ENCODE measurements at places on chromosomes 3 and 15.

GRCh38 chr3:33980252-33980651, 181.8 kb downstream of the PDCD6IP start:
- no peak for DNase-seq

DNA sequence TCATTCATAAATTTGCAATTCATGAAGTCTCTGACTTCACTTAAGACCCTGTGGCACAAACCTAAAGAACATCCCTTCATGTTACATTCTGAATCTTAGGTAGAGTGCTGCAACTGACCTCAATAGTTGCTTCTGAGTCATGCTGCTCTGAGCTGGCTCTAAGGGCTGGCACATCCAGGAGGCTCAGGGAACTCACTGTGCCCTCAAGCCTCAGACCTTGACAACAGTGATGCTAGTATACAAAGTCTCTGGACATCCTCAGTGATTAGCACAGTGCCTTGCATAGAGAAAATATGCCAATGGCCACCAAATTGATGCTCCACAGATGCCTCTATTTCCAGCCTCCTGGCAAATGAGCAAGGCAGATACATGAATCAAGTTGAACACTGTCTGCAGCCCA, 740.9 kb upstream of the LMCD1 start:
- no peak for DNase-seq

GRCh38 chr15:26781816-26782215, 8.9 kb upstream of the GABRB3 start:
- DNase-seq = no peak

DNA sequence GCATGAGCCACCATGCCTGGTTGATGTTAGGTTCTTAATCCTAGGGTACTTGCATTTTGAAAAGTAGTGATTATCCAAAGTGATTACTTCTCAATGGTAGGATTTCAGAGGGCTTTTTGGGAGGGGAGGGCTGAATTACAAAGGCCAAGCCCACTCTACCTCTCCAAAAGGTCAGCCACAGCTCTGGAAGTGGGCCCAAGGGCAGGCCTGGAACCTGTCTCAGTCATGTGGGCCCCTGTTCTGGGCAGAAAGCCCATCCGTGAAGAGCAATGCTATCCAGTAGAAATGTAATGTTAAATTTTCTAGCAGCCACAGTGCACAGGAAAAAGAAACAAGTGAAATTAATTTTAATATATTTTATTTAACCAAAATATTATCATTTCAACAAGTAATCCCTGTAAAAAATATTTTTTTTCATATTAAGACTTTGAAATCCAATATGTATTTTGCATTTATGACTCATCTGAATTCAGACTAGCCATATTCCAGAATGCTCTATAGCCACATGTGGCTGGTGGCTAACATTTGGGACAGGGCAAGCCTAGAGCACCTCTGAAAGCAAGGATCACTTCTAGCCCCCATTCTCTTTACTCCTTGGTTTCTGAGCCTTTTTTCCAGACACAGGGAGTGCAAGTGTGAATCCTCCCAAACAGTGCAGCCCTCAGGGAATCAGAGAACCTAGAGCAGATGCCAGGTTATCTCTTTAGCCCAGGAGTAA, 16.8 kb downstream of the RFT1 start:
- no peak for DNase-seq

DNA sequence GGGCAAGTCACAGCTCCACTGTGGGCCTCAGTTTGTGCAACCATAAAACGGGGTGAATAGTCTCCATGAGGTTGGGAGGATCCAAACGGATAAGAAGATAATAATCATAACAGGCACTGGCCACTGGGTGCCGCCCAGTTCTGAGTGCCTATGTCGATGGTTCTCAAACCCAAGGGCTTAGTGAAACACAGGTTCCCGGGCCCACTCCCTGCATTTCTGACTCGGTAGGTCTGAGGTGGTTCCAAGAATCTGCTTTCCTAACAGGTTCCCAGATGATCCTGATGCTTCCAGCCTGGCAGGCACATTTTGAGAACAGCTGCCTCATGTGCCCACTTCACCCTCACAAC, 21.2 kb downstream of the ALS2CL start:
- DNase-seq = peak; percentile 9

DNA sequence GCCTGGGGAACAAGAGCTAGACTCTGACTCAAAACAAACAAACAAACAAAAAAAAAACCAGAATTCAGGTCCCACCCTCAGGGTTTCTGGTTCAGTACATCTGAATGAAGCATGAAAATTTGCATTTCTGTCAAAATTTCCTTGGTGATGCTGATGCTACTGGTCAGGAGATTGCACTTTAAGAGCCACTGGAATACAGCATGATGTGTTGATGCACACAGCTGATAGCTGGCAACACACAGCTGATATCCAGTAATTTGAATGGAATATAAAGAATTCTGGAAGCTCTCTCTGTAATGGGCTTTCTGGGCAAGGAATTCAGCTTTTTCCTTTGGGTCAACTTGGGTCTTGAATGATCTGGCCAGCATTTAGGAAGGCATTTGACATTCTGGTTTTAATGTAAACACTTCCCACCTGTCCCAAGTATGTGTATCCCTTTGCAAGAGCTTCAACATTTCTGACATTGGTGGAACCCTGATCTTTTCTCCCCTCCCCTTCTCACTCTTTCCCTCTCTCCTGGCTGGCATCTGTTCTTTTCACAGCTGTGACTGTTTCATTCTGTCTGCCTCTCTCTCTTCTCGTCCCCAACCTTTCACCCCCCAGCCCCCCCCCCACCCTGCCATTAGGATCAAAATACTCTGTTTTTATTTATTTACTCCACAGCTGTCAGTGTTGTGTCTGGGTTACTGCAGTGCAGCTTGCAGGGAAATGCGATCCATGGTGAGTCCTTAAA, 189.5 kb downstream of the TPRG1 start:
- no peak for DNase-seq

DNA sequence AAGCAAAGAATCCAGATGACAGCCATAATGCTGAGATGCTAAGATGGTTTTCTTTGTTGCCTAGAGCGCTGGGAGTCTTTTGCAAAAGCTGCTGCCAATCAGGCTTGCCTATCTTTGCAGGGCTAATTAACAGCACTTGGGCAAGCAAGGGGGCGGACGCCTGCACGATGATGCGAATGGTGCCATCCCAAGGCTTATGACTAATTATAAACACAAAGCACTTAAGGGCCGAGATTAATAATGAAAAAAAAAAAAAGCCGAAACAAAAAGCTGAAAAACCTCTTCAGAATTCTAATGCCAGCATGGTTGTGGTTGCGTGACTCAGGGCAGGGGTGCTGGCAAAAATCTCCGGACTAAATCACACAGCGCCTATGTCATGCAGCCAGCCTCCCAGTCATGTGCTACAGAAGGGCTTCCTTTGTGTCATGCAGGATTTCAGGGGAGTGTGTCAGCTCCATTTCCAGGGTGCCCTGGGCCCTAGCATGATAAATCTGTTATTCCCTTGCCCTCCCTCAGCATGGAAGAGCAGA, 185.0 kb upstream of the ANKRD28 start:
- DNase-seq = no peak

GRCh38 chr3:9061634-9062033, 98.4 kb upstream of the RAD18 start:
- DNase-seq = no peak

DNA sequence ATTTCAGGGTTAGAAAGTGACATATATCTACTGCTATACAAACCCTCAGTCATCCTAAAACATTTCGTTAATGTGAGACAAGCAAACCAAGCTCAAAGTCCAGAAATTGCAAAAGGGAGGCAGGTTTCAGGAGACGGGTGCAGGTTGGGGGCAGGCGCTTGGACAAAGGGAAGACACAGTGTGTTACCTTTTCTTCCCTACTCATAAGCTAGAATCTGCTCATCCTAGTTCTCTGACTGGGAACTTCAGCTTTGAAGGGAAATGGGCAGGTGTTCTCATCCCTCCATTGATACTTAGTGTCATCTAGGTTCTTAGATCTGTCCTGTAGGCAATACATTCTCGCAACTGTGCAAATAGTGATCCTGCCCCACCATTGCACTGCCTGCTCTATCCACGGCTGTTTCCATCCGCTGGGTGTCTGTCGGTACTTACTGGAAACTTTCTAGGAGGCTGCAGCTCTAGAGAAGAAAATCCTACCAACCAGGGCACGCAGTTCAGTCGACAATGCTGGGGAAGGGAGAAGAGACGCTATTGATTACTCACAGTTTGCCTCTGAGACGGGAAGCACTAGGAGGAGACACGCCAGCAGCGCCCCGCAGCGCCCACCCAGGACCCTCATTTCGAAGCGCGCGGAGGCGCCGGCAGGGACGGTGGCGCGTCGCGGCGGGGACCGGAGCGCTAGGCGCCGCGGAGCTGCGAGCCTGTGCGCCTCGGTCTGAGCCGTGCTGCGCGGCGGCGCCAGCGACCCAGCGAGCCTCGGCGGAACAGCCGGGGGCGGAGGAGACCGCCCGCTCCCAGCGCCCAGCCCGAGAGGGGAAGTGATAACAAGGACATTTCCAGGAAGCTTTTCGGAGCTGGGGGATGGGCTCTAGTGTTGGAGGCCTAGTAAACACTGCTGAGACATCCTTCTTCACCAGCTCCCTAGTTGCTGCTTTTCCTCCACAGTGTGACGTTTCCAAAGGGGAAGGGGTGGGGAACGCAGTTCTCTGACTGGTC, at the start of gene PROS1:
PROS1 (minus strand) TSS at position 766 of the 996 bp plus-strand sequence; CDS start at position 619, 147 bp downstream.
- DNase-seq = peak; percentile 90

GRCh38 chr3:52518723-52519444, 14.8 kb downstream of the NT5DC2 start:
- DNase-seq = no peak

DNA sequence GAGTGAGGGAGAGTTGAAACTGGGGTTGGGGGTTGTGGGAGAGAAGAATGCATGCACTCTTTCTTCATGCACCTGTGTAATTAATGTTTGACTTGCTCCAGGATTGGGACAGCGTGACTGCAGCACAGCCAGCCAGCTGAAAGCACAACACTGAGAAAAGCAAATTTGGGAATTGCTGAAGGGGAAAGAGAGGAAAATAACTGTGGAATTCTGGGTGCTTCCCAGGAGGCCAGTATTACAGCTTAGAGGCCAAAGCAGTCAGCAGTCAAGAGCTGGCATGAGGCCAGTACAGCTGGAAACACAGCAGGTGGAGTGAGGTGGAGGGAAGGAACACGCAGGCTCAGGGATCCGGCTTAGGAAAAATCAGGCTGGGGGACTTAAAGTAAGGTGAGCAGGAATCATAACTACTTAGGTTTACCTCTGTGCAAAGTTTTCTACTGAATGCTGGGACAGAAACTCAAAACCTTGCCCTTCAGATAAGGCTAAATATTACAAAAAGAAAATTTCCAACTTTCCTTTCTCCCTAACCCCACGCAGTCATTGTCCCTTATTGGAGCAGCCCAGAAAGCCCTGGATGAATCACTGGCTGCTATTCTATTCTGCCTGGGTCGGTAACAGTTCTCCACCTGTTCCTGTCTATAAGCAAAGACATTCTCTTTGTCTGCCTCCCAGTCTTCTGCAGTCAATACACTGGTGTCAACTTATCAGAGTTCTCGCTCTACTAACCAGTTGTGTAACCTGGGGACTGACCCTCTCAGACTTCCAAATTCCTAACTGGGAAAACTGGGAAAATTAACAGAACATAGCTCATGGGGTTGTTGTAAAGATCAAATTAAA, 167.2 kb downstream of the MAGI1 start:
- peak; percentile 80 for DNase-seq

DNA sequence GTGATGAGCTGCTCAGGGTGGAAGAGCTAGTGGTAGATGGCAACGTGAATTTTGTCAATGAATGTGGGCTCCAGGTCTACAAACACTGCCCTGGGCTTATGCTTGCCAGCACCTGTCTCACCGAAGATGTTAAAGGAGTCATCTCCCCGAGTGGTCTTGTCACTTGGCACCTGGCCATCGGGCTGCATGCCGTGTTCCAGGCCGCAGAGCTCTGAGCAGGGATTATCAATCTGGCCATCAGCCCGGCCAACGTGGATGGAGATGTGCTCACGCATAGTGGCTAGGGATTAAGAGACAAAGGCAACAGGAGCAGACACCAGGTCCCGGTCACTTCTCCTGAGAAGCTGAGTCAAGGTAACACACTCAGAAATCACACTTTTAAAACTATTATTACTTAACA, 54.8 kb upstream of the ACTC1 start:
- DNase-seq = peak; percentile 27

DNA sequence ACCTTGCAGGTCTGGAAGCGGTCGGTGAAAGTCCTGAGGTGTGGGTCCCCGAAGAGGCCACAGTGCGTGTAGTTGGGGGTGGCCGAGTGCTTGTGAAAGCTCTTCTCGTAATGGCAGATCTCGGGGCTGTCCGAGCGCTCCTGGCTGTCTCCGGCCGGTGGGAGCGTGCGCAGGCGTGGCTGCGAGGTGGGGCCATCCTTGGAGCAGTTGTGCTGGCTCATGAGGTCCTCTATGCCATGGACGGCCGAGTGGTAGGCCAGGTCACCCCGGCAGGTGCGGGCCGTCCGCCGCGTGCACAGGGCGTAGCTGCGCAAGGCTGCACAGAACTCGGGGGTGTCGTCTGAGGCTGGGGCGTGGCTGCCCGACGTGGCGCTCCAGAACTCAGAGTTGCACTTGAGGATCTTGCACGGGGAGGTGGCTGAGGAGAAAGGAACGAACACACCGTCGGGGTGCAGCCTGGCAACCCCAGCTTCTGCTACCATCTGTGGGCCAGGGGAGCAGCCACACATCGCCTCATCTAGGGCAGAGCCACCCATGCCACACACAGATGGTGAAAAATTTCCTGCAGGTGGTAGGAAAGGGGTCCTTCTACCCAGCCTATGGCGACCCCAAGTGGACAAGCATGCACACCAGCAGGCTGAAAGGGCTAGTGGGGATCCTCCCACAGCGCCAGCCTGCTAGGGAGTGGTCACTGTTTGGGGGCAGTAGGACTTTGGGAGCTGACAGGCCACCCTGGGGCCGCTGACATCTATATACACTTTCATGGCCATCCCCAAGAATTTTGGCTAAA, 36.7 kb downstream of the RGMA start:
- no peak for DNase-seq

- no peak for DNase-seq
Measured at GRCh38 chr3:169629895-169630294, 33.6 kb downstream of the MECOM start.

DNA sequence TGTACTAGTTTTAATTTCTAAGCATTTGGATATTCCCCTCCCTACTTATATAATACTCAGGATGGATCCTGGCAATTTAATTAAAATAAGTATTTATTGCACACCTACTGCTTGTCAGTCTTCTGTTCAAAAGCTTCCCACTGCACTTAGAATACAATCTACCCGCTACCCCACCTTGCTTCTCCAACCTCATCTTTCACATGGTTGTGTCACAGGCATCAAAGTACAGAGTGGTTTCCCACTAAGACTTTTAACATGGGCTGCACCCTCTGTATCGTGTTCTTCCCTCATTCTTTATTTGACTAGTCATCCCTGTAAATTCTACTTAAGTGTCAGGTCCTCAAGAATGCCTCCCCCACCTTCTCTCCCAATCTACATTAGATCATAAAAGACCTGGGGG, 35.0 kb downstream of the RIOX2 start:
- no peak for DNase-seq

DNA sequence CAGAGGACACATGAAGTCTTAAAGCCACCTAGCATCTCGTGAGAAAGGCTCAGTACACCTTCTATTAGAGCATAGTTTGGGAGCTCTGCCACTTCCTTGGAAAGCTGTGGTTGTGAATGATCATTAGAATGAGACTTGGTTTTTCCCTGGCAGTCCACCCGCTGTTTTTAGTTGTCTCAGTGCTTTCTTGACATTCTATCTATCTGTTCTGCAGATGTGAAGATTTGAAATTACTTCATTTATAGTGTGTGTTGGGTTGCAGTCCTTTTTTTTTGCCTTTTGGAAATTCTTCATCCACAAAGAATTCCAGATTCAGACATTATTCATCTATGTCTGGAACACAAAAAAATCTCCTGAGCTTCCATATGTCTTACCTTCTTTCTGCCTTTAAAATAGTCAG, 23.7 kb downstream of the PPP2R3A start:
- peak; percentile 51 for DNase-seq

- DNase-seq = no peak
Measured at GRCh38 chr3:79810581-79810980, 42.8 kb upstream of the ROBO1 start.

GRCh38 chr3:180420016-180420415, 181.9 kb upstream of the TTC14 start:
- DNase-seq = no peak

Measured in right hindlimb (tissue), 1 donor.